ENCODE measurements at places on chromosomes 3 and 15.

DNA sequence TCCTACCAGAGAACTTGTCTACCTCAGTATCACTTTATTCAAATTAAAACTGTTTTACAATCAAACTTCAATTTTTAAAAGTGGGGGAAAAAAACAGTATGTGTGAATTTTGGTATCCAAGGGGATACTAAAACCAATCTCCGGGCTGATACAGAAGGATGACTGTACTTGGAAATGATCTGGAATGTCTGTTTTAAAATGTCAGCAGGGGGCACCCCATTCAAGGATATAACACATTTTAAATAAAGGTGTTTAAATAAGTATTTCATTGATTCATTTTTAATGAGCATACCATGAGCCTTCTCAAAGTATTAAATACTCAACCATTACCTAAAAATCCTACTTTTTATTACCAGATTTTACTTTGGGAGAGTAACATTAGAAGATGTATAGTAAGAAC is 67.9 kb downstream of the ULK4 start:
- DNase-seq, result no peak

GRCh38 chr3:17632401-17633100 is 109.9 kb downstream of the TBC1D5 start:
- no peak for DNase-seq

GRCh38 chr3:96705895-96706294 is 108.5 kb upstream of the EPHA6 start:
- no peak for DNase-seq

DNA sequence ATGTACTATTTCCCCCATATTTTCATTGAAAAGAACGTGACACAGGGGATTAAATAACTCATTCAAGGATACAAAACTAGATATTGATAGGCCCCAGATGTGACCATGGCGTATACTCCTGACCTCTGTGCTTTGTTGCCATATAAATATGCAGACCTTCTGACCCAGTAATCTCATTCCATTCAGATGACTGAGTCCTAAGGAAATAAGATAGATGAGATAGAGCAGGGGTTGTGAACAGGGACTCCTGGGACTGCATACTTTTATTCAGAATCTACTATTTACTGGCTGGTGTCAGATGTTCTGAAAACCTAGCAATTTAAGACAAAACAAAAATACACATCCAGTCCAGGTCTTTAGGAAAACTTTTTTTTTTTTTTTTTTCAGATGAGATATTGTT is 139.2 kb upstream of the MANF start:
- DNase-seq, result no peak

- no peak for DNase-seq
Observed at GRCh38 chr15:37015451-37015850, 84.9 kb downstream of the MEIS2 start.

DNA sequence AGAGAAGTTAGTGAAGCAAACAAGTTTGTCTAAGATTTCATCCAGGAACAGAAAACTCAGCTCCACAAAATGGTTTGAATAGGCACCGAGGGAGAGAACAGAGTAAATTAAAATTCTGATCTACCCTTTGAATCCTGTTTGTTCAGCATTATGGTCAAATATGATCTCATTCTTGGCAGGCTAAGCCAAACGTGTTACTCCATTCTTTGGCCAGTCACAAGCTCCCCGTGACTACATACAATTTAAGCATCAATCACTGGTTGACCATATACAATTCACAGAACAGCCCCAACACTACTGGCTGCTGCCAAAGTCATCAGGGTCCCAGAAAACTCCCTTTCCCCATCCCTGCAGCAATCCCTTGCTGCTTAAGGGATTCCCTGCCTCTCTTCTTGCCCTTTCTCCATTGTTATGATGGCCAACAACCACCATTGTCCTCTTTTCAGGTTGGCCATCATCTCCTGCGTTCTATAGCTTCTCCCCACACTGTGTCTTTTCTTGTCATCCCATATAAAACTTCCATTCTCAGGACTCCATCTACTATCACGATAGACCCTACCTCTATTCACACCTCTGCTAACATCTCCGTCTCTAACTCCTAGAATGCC is 46.3 kb downstream of the GOLIM4 start:
- no peak for DNase-seq

- no peak for DNase-seq
Observed at GRCh38 chr3:127780536-127781400, 41.5 kb downstream of the MGLL start.

DNA sequence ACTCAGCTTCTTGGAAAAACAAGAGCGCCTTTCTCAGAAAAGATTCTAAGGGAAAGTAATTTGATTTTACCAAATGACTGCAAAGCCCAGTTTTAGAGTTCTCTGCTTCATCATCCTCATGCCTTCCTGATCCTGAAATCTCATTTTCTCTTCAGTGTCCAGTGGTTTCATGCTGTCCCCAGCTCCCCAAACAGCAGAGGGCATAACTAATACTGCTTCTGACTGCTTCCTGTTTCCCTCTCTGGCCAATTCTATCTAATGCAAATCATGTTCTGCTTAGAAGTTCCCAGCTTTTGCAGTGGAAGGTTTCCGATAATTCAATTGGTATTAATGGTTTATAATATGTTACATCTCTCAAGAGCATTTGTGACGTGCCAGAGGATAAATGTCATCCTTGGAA is 161.1 kb downstream of the CLSTN2 start:
- DNase-seq, result no peak

- no peak for DNase-seq
Observed at GRCh38 chr3:151581035-151581434, 120.2 kb upstream of the IGSF10 start.

DNA sequence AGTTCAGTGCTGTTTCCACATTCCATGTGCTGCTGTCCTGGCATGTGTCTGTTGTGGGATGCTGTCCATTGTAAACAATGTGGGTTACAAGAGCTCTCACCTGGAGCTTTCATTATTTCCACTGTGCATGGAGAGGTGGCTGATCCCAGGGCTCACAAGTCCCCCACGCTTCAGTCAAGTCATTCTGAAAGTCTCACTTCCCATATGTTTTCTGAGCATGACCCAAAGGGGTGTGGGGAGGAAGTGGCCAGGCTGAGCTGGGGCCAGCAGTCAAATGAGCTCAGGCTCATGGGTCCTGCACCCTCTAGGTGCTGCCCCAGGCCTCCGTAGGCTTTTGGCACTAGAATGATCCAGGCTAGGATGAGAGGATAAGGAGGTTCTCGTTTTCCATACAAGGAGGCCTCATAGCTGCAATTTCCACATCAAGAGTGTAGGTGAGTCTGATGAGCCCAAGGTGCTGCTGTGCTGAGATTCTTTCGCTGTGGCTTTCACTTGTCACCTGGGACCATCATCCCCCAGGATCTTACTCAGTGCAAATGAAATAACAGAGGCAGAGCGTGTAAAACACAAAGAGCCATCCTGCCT is 22.0 kb downstream of the STARD5 start:
- peak; percentile 38 for DNase-seq

DNA sequence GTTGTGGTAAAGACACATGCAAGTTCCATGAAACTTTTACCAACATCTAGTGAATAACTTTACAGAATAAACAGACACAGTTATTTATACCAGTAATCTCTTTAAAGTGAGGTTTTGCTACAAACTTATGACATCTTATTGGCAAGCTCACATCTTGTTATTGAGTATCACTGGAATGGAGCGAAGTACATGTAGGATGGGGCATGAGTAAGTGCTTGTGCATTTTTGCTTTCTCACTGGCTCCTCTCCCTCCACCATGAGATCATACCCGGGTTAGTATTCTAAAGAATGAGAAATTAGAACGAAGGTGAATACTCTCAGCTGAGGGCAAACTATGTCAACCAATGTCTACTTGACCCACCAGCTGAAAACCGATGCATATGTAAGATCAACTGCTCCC is 193.3 kb upstream of the ZNF717 start:
- DNase-seq, result no peak

DNA sequence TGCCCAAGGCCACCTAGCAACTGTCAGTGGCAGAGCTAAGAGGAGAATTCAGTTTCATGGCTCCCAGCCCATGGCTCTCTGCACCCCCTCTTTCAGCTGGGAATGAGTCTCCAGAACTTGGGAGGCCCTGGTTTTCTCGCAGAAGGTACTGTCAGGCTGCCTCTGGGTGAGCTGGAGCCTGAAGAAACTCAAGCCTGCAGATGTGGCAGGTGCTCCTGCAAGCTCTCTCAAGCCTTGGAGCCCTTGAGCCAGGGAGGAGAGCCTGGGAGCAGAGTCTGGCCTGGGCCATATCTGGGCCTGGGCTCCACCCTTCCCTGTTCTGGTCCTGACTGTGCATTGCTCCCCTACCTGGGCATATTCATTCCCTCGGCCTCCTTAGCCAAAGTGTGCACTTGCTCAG is 74.4 kb upstream of the TLE3 start:
- DNase-seq, result no peak

- no peak for DNase-seq
Observed at GRCh38 chr3:60046210-60046609, 996.4 kb upstream of the CFAP20DC start.

GRCh38 chr15:28944286-28944685 is 58.5 kb downstream of the APBA2 start:
- no peak for DNase-seq

DNA sequence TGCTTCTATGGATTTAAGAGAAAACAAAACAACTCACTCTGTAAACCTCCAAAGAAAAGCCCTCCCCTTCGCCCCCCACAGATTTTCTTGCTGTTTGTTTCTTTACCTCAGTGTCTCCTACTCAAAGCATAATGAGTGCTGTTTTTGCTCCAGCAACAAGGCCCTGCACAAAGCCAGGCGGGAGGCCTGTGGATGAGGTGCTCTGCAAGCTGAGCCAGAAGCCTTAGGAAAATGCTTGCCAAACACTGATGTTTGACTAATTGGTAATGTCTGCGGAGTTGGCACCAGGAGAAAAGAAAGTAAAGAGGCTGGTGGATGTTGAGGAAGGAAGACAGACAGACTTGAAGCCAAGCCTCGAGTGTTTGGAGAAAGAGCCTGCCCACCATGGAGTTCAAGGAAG is 99.7 kb downstream of the RARB start:
- no peak for DNase-seq

- DNase-seq, result no peak
Observed at GRCh38 chr3:185457376-185457775, 41.5 kb downstream of the TMEM41A start.

DNA sequence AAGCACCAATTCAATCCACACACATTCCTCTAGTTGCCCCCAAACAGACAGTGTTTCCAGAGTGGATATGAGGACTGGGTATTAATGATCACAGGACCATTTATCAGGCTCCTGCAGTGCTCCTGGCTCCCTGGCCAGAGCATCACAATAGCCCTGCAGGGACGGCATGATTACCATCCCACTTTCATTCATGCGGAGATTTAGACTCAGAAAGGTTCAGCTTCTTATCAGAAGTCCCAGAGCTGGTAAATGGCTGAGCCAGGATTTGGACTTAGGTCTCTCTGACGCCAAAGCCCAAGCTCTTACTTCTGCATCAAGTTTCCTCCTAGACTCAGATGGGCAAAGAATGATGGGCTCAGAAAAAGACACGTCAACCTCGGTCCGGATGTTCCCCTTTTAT is 2.9 kb upstream of the EPHB3 start:
- DNase-seq, result no peak

DNA sequence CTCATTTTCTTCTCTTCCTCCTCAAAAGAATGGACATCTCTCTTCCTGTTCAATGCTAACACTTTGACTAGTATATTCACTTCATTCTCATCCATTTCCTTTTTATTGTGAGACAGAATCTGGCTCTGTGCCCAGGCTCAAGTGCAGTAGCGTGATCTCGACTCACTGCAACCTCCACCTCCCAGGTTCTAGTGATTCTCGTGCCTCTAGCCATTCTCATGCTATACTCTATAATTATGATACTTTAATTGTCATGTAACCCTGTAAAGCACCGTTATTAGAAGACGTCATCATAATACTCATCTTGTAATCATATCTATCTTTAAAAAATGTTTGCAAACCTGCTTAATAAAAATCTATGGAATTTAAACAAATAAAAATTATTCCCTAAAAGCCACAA is 107.0 kb downstream of the SHOX2 start:
- DNase-seq, result no peak

DNA sequence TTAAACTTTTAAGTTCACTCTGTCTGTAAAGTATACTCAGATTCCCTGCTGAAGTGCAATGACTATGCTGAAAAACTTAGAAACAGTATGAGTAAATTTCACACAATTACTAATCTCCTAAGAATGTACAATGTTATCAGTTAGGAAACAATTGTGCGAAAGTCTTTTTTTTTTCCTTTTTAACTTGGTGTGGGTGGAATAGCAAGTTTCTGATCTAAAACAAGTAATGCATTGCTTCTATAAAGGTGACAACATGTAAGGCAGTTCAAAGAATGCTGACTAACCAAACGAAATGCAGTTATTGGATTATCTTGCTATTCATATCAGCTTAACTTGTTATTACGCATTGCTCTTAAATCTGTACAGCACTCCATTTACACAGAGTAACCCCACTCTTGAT is 19.3 kb upstream of the SLC12A8 start:
- no peak for DNase-seq

- DNase-seq, result no peak
Observed at GRCh38 chr3:167773584-167773983, 38.1 kb downstream of the SERPINI1 start.

DNA sequence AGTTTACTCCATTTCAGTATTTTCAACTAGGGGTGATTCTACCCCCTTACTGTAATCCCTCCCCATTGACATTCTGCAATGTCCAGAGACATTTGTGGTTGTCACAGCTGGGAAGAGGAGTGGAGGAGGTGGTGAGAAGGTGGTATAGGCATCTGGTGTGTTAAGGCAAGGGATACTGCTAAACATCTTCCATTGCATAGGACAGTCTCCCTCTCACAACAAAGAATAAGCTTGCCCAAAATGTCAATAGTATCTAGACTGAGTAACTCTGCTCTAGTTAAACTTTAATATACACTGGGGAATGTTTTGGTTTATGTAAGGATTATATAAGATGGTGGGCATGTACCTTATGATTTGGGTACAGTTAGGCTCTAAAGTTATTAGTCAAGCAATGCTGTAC is 737.6 kb downstream of the ROBO1 start:
- no peak for DNase-seq

DNA sequence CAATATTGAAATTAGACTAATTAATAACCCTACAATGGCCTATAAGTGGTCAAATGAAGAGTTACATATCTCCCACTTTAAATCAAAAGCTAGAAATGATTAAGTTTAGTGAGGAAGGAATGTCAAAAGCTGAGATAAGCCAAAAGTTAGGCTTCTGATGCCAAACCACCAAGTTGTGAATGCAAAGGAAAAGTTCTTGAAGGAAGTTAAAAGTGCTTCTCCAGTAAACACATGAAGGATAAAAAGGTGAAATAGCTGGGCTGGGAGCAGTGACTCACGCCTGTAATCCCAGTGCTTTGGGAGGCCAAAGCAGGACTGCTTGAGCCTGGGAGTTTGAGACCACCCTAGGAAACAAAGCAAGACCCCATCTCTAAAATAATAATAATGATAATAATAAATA is 46.9 kb upstream of the DCUN1D1 start:
- DNase-seq, result no peak

DNA sequence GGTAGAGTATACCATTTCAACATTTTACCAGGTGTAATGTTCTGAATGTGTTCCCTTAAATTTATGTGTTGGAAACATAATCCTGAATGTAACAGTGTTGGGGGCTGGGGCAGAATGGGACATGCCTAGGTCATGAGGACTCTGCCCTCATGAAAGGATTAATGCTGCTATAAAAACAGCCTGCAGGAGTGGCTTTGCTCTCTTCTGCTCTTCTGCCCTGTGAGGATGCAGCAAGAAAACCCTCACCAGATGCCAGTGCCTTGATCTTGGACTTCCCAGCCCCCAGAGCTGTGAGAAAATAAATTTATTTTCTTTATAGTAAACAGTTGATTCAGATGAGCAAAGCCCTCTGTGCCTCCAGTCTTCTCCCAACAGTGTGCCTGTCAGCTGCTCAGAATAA is 326.0 kb upstream of the ONECUT1 start:
- no peak for DNase-seq
